ENCODE measurements at places on chromosomes 7 and 10.

DNA sequence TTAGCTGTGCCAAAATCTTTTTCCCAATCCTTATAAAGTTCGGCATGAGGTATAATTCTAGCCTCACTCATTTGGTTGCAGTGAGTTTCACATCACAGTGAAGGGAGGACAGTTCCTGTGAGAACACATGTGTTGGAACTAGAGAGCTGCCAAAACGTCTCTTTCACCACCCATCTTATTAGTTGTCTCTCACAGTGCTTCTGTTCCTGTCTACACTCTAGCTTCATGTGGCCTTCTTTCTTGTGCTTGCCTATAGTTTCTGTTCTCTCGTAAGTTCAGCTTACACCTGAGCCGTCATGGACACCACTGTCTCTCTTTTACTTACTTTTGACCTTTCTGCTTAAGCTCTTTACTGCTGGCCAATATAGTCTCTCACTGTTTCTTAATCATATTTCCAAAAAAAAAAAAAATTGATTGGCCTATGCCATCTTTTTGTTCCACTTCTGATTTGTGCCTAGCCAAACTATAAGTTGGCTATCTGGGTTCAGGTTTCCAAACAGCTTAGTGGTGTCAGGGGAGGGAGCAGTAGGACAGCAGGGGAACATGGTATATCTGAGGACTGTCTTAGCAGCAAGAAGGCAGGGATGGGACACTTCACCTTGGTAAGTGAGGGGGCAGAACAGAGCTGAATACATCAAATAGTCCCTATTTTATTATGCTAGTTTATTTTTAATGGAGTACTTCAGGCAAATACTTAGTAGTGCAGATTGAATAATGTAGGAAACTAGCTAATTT, 38.0 kb downstream of the ZNRF2 start:
- no peak for DNase-seq

DNA sequence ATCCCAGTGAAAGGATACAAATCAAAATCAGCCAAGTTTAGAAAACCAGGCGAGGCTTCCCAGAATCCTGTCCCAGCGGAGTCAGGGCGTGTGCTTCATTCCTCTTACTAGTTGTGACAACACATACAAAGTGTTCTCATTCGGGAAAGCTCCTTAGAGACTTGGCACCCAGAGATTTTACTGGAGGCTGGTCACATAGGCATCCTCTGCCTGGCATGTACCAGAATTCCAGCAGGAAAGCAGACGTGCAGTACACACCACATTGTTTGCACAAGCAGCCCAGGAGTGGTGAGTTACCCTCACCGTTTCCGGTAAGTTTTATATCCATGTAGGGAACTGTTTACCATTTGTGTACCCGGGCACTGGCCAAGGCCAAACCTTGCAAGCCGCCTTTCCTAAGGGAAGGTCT, 34.9 kb downstream of the MMRN2 start:
- no peak for DNase-seq

- no peak for DNase-seq
These were observed 44.8 kb upstream of the GRID1 start for GRCh38 chr10:86411281-86411841.

GRCh38 chr10:94292434-94293090, 70.2 kb downstream of the NOC3L start:
- no peak for DNase-seq

DNA sequence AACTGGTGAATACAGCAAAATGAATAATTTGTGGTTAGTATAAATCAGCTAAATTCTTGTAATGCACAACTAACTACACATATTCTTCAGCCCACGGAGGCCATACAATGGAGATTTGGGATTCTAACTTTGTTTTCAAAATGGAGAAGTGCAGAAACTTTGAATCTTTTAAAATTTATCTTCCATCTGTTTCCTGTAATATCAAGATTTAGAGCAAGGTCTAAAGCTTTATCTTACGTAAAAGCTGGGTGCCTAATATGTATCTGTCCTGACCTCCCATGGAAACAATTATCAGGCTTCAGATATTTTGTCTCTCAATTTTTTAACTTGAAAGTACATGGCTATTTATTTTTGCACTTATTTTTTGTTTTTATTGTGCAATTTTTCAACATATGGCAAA, 5.0 kb upstream of the AHR start:
- DNase-seq: no peak

DNA sequence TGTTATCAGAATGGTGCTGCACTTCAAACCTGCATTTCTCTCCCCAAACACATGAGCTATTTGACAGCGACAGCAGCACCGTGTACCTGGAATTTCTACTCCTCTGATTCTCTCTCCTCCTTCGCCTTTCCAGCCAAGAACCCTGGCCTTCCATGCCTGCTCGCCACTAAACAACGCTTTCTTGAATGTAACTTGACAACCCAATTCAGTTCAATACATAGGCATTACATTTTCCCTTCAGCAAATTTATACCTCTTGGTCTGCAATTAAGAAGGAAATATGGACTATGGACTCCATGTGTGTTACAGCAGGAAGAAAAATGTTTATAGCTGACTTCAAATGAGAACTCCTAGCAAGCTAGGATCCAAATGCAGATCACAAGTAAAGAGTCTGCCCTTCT, 162.6 kb upstream of the AUTS2 start:
- no peak for DNase-seq

- no peak for DNase-seq
These were observed 31.2 kb downstream of the ADCYAP1R1 start for GRCh38 chr7:31083210-31083786.

- no peak for DNase-seq
These were observed 2.7 kb upstream of the IQUB start for GRCh38 chr7:123537026-123537642.

DNA sequence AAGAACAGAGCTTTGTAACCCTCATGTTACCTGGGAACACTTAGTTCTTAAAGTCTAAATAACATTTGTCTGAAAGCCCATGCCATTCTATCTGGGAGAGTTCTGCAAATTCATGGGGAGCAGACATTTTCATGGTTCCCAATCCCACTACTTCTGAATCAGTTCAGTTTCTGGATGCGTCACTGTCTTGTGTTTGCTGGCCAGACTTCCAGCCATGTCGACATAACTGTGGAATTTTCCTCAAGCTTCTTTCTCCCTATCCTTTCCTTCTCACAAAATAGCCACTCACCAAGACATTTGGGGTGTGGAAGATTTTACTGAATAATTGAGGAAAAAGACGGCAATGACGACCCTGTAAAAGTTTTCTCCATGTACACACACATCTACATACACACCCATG, 272.5 kb downstream of the NEBL start:
- DNase-seq: no peak

All from stimulated activated CD4-positive, alpha-beta T cell treated with anti-CD3 and anti-CD28 coated beads, Interleukin-1b, Interleukin-23, amount 100 ng/mL, for 24 hours (primary cell).